Left ventricle myocardium inferior (tissue), 1 donor: ENCODE measurements at places on chromosomes 4 and X.

DNA sequence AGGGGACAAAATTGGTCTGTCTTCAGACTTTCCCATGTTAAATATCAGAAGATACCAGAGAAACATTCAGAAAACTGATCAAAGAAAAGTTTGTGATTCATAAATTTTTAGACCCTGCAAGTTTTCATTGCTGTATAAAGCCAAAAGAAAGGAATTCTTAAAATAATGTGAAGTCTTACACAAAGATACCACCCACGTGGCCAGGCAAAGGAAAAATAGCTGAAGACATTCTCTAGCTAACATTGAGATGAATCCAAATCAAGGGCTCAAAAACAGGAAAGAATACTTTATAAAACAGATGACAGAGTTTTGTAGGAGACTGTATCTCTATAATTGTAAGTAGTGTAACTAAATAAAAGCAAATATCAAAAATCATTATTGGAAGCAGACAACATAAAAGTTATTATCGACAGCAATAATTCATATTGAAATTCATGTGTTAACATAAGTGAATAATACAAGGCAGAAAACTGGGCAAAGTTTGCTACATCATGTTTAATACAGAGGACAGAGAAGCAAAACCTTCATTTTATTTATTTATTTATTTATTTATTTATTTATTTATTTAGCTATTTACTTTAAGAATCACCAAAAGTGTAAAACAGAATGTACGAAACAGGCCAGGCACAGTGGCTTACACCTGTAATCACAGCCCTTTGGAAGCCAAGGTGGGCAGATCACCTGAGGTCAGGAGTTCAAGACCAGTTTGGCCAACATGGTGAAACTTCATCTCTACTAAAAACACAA is 204.6 kb upstream of the SLIT2 start:
- DNase-seq, result no peak

DNA sequence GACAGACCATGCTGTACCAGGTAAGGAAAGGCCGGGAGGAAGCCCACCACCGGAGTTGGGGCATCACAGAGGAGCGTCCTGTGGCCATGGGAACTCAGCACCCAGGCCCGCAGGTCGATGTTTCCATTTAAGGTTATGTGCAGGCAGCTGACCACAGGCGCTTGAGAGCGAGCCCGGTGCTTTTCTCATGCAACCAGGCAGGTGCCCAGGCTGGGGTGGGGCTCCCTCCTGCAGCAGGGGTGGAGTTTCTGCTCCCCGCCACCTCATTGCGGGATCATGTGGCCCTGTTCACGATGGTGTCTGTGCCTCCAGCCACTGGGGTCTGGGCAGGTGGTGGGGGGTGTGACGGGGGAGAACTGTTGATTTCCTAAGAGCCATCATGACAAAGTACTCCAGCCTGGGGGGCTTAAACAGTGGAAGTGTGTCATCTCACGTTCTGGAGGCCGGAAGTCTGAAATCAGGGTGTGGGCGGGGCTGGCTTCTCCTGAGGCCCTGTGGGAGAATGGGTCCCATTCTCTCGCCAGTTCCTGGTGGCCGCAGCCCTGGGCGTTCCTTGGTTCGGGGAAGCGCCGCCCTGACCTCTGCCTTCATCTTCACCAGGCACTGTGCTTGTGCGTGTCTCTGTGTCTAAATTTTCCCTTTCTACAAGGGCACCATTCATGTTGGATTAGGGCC is 60.9 kb downstream of the CPZ start:
- no peak for DNase-seq

DNA sequence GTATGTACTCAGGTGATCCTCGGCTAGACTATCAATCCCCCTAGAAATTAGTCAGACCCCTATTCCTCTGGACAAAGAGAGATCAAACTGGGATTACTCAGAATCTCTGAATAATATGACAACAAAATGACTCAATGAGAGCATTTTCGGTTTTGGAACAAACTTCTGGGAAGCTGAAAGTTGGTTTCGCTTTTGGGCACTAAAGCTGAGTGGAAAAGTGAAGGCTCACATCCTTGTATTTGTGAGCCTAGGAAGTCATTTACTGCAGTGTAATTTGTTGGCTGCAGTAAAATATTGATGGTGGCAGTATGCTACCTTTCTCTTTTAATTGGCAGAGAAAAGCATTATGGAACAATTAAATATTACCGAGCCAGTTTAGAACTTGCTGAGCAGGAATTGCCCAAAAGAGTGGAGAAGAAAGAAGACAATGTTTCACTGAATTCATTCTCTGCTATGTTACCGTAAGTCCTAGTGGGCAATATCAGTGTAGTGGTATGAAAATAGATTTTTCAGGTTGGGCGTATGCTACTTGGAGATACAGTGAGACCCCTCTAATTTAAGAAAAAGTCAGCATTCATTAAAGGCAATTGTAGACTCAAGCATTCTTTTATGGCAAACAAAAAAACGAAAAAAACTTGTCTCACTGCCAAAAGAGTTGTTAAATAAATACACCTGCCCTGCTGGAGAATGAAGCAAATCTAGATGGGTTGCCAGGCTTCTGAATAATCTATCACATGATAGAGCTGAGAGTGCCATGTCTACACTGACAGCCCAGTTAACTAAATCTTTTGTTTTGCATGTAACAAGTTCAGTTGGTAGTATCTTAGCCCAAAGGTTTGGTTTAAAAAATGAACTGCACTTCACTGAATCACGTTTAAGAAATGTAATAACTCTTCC is 69.6 kb downstream of the AGTR2 start:
- DNase-seq, result no peak

DNA sequence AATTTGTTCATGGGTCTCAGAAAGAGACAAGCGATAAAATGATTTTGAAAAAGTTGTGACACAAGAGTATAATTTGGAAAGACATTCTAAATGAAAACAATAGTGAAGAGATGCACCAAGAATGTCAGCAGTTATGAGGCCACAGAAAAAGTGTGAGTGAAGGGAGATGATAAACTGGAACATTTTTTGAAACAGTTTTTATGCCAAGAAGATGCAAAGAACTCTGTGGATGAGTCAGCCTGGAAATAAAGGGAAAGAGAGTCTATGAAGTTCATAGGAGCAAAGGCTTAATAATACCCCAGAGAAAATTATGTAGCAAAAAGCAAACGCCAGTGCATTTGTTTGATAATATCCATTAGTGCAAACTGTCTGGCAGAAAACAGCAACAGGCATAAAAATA is 188.4 kb upstream of the TBC1D9 start:
- DNase-seq, result no peak
